ENCODE measurements at places on chromosomes 4 and X.

DNA sequence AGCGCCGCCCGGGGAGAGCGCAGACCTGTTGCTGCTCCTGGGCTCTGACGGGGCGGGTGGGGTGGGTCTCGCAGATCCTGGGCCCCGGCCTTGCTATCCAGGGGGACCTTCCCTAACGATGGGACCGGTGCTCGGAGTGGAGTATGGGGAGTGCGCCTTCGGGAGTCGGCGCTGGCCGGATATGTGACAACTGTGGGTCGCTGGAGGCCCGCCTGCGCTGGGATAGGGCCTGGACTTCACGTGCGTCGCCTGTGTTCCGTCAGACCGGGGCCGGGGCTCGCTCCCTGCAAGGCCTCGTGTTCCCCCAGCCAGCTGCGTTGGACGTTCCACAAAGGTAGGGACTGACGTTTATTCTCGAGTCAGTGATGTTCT is 1.3 kb downstream of the TBL1X start:
- DNase-seq, result no peak

- DNase-seq, result no peak
Measured at GRCh38 chr4:111610681-111611080, 534.6 kb upstream of the FAM241A start.

- DNase-seq, result no peak
Measured at GRCh38 chr4:164755432-164755831, 1.5 kb downstream of the SMIM31 start.

DNA sequence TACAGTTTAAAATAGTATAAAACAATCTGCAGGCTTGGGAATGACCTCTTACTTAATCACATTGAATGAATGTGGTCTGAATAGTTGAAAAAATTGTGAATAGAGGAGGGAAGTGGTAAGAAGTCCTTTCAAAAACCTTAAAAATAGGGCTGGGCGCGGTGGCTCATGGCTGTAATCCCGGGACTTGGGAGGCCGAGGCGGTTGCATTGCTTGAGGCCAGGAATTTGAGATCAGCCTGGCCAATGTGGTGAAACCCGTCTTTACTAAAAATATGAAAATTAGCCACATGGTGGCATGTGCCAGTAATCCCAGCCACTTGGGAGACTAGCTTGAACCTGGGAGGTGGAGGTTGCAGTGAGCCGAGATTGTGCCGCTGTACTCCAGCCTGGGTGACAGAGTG is 36.5 kb downstream of the HERC3 start:
- no peak for DNase-seq

GRCh38 chr4:13856387-13856786 is 228.9 kb upstream of the BOD1L1 start:
- DNase-seq, result no peak
